ENCODE measurements at places on chromosomes 1 and 21.

- no peak for DNase-seq
Measured at GRCh38 chr1:228210712-228211530, 3.1 kb downstream of the OBSCN start.

DNA sequence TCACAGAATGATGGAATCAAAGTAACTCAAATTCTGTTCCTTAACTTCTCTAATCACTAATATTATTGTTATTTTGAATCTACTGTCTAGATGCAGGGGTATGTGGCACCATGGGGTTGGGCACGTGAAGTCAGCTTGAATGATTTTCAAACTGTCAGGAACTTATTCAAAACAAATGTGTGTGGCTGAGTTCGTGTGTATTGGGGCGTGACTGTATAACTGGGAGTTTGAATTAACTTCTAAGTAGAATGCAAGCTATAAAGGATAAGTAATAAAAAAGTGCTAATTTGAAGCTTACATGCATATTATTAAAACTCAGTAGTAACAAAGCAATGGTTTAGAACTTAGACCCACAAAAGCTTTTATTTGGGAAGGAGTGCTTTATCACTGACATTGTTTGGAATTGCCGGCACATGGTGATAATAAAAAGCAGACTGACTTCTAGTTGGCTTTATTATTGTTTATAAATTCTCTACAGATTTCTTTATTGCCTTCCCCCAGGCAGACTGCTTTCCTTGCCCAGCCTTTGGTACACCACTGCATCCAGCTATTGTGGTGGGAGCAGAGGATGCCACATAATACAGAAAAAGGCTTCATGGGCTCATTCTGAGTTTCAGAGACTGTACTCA is 84.3 kb downstream of the TENT5C start:
- DNase-seq: peak; percentile 37

DNA sequence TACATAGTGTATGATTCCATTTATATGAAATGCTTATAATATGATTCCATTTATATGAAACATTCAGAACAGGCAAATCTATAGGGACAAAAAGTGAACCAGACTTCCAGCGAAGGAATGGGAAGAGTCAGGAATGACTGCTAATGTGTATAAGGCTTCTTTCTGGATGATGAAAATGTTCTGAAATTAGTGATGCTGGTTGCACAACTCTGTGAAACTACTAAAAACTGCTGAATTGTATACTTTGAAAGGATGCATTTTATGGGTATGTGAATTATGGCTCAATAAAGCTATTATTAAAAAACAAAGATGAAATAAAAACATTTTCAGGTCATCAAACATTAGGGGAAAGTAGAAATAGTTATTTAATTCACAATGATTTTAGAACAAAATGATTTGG is 14.1 kb upstream of the IL24 start:
- no peak for DNase-seq

DNA sequence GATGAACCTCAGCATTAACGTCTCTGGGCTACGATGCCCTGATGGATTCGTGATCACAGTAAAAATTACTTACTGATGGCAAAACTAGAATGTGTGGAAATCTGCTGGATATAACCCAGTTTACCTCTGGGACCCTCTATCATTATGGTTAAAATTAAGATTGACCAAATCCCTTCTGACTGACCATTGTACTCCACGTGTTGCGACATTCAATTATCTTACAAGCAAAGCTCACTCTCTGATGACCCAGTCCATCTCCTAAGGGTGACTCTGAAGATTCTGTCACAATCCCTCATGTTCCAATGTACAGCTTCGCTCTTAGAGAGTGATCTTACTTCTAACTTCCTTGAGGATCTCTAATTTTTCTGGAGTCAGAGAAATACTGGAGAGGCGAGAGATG is 288.5 kb upstream of the RUNX1 start:
- no peak for DNase-seq

DNA sequence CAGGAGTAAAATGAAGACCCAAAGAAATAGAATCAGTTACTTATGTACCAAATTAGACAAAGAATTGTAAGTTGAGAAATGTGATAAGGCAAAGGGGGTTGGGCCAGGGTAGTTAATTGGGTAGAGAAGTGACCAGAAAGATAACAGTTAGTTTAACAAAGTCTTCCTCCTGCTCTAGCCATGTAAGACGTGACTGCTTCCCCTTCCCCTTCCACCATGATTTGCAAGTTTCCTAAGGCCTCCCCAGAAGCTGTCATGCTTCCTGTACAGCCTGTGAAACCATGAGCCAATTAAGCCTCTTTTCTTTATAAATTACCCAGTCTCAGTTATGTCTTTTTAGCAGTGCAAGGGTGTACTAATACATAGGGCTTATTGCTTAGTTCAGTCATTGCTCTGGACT is 142.0 kb upstream of the PDE4B start:
- DNase-seq: no peak

DNA sequence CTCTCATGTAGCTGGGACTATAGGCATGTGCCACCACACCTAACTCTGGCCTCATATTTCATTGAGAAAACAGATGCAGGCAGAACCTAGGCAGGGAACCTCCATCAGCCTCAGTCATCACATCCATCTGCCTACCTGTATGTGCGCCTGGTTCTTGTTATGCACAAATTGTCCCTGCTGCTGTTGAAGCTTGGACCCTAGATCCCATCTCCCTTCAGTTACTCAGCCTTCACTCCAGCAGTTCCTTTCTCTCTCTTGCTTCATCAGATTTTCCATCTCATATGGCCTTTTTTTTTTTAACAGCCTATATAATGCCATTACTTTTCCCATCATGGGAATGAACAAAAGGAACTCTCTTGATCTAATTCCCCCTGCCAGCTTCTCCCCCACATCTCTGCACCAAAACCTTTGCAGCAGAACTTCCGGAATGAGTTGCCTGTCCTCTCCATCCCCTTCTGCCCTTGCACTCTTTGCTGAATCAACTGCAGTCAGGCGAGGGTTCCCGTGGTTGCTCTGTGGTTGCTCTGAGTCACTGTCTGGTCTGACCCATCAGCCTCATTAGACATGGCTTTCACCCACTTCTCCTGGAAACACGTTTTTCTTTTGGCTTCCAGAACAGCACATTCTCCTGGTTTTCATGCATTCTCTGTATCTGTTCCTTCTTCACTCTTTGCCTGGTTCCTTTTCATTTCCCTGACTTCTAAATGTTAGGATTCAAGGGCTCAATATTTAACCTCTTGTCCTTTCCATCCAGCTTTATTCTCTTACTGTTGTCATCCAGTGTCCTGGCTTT is 41.5 kb downstream of the UBE4B start:
- DNase-seq: no peak

GRCh38 chr1:59833022-59833421 is 18.3 kb downstream of the HOOK1 start:
- no peak for DNase-seq

DNA sequence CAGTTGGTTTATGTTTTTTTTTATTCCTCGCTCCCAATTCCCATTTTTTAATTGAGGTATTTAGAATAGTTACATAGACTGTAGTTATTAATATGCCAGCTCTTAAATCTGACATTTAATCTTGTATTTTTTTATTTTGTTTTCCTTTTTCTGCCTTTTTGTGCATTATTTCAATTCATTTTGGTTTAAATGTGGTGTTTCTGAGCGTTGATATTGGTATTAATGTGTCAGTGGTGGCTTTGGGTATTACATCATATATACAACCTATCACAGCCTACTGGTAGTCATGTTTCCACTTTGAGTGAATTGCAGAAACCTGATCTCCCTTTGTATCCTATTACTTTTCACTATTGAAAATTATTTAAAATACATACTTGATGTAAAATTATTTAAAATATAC is 1027.3 kb downstream of the KCNT2 start:
- DNase-seq: no peak

DNA sequence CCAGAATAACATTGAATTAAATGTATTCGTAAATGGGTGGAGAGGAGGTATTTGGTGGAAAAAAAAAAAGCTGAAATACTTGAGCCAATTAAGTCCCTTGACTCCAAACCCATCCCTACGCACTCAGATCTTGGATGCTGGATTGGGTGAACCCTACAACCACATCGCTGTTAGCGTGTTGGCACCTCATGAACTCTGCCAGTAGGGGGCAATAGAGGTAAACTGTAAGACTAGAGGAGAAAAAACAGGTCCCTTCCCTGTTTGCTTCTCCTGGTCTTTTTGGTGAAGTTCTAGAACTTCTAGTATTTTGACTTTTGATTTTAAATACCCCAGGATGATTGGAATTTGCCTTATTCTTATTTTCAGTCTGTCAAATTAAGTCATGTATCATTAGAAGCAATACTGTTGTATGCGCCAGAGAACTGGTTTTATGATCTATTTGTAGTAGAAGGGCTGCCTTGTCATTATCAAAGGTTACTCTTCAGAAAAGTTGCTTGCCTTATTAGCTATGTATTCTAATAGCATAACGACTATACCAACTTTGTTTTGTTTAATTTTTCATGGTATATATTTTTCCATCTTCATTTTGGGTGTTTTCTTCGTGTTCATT is 1.9 kb upstream of the OR13G1 start:
- DNase-seq: no peak

GRCh38 chr1:201085902-201086735 is 26.1 kb downstream of the CACNA1S start:
- no peak for DNase-seq

DNA sequence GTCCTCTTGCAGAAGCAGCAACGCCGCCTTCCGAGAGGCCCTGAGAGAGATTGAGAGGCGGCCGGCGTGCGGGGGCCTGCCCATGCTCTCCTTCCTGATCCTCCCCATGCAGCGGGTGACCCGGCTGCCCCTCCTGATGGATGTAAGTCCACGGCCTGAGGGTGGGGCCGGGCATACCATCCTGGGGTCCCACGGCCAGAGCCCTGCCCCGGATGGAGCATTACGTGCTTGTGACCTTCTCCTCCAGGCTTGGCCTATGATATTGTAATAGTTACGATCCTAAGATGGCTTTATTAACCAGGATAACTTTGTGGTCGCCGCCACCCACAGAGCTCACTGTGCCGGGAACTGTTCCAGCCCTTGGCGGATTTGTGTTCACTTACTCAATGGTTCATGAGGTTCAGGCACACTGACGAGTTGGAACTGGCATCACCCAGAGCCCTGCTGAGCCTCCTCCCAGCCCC is 18.9 kb downstream of the ARHGEF16 start:
- no peak for DNase-seq

- no peak for DNase-seq
Measured at GRCh38 chr1:21308847-21309652, 18.8 kb upstream of the ECE1 start.

GRCh38 chr1:233295975-233296322 is 424 bp upstream of the PCNX2 start:
- no peak for DNase-seq

DNA sequence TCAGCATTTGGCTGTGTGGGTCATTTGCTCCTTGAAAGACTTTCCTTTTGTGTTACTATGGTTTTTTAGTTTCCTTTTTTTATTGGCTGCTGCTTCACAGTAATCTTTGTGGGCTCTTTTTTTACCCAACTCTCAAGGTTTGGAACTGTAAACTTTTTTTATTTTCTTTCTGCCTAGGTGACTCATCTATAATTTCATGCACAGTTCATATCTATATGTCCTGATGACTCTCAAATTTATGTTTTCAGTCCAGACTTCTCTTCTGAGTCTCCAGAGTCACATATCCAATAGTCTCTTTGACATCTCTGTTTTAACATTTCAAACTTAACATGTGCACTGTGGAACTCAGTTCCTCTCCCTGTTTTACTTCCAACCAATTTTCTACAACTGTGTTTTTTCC is 83.4 kb downstream of the ATF6 start:
- DNase-seq: no peak

Data from vagina (tissue), 2 donors.